ENCODE measurements at places on chromosomes 6 and 20. TPM values are rescaled to one million over a fixed set of nuclear protein-coding genes. Genes with fewer than 3 reads are reported as not detected.

DNA sequence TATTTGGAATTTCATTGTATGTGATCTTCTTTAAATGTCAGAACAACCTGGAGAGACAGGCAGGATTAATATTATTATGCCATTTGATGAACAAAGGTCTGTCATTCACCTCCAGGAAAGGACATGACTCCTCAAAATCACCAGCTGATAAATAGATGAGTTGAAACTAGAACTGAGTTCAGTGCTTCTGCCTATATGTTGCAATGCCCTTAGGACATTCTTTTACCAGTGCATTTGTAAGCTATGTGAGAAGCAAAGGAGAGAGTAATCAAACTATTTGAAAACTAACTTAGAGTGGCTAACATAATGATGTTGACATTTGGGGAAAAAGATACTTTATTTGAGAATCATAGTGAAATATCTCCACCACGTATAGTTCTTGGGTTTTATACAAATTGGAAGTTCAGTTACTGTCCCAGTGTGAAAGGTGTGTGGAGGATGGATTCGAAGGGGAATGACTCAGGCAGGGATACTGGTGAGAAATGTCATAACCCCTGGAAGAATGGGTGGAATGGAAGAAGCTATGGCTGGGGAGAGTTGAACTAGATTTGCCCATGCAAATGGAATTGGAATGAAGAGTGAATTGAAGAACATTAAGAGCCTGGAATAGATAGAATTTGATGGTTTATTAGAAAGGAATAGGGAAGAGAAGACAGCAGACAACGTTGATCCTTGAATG is 21.5 kb downstream of the PKIB start:
- DNase-seq: no peak

- DNase-seq: no peak
Observed at GRCh38 chr20:51586005-51586440, 43.5 kb upstream of the NFATC2 start.

Gene FARS2
- 12.0 TPM for total RNA-seq

Gene SHLD1
- 7.3 TPM for total RNA-seq

Gene CEP85L
- total RNA-seq: 17.3 TPM
